Cerebellum (tissue), 4 donors: ENCODE measurements at places on chromosomes 2 and 18. TPM values are rescaled to one million over a fixed set of nuclear protein-coding genes. Genes with fewer than 3 reads are reported as not detected.

ERBB4 gene
- 154 TPM for total RNA-seq

KLHL30 gene
- total RNA-seq: not detected

GCG gene
- not detected for total RNA-seq

C2orf66 gene
- 1.8 TPM for total RNA-seq

APOB gene
- 1.1 TPM for total RNA-seq

CTAGE1 gene
- total RNA-seq: not detected

OTOS gene
- total RNA-seq: 1.4 TPM

DCDC2C gene
- total RNA-seq: not detected

SNRNP27 gene
- 38.4 TPM for total RNA-seq

GPR39 gene
- 4.3 TPM for total RNA-seq

UGT1A8 gene
- not detected for total RNA-seq

LYPD6B gene
- 0.91 TPM for total RNA-seq

VIT gene
- total RNA-seq: 3.4 TPM

IL1A gene
- 0.09 TPM for total RNA-seq

IL1R2 gene
- total RNA-seq: not detected

PNPT1 gene
- 26.8 TPM for total RNA-seq

RAPGEF4 gene
- total RNA-seq: 45.1 TPM

GKN2 gene
- not detected for total RNA-seq

DHX57 gene
- total RNA-seq: 50.8 TPM

ALPI gene
- not detected for total RNA-seq

SLC4A1AP gene
- 20.4 TPM for total RNA-seq

TRIM43 gene
- total RNA-seq: 1.1 TPM

TPO gene
- total RNA-seq: 0.27 TPM

NMUR1 gene
- total RNA-seq: 0.73 TPM

SPEG gene
- 11.3 TPM for total RNA-seq

CCDC148 gene
- 13.5 TPM for total RNA-seq

SERPINB12 gene
- not detected for total RNA-seq

POTEI gene
- 0.27 TPM for total RNA-seq

IAH1 gene
- 38.7 TPM for total RNA-seq

NR4A2 gene
- 0.45 TPM for total RNA-seq

DLX1 gene
- total RNA-seq: not detected

PRKAG3 gene
- total RNA-seq: not detected

LYG2 gene
- total RNA-seq: not detected

ATG16L1 gene
- total RNA-seq: 36.7 TPM

IL36B gene
- total RNA-seq: not detected

METTL5 gene
- 31.8 TPM for total RNA-seq

ARHGEF33 gene
- total RNA-seq: 26.1 TPM

CCDC88A gene
- 322 TPM for total RNA-seq

ATP8B1 gene
- total RNA-seq: 2.3 TPM

TEX261 gene
- 20.3 TPM for total RNA-seq

SF3B1 gene
- 320 TPM for total RNA-seq

CRYGC gene
- not detected for total RNA-seq

TMEM178A gene
- total RNA-seq: 26.8 TPM

CNGA3 gene
- total RNA-seq: 3.0 TPM

ALPG gene
- total RNA-seq: not detected

GCFC2 gene
- 22.0 TPM for total RNA-seq

ADCYAP1 gene
- 23.3 TPM for total RNA-seq
